ENCODE measurements at places on chromosomes 4 and X.

GRCh38 chr4:151530783-151531182 is 121.8 kb downstream of the FHIP1A start:
- DNase-seq = peak; percentile 3

GRCh38 chr4:66575008-66575696 is 904.9 kb upstream of the EPHA5 start:
- DNase-seq = no peak

- peak; percentile 91 for DNase-seq
Observed at GRCh38 chrX:78650906-78651437, 8.2 kb downstream of the RTL3 start.

DNA sequence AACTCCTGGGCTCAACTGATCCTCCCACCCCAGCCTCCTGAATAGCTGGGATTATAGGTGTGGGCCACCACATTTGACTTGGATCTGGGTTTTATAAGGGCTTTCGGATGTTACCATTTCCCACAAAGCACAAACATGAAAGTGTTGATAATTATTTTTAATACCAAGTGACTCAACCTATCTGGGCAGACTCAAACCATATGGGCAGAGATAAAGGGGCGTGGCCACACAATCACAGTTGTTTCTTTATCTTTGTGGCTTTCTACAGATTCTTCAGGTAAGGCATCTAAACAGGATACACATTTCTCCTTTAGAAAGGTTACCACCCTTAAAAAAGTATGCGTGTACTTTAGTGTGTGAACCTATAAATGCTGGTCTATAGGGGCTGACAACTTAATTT is 122.5 kb downstream of the ZNF827 start:
- DNase-seq = no peak

GRCh38 chrX:56995271-56995994 is at the start of gene SPIN3:
Gene SPIN3 (minus strand): TSS chrX:56995541. CDS start chrX:56994947, 594 bp downstream.
- peak; percentile 82 for DNase-seq

DNA sequence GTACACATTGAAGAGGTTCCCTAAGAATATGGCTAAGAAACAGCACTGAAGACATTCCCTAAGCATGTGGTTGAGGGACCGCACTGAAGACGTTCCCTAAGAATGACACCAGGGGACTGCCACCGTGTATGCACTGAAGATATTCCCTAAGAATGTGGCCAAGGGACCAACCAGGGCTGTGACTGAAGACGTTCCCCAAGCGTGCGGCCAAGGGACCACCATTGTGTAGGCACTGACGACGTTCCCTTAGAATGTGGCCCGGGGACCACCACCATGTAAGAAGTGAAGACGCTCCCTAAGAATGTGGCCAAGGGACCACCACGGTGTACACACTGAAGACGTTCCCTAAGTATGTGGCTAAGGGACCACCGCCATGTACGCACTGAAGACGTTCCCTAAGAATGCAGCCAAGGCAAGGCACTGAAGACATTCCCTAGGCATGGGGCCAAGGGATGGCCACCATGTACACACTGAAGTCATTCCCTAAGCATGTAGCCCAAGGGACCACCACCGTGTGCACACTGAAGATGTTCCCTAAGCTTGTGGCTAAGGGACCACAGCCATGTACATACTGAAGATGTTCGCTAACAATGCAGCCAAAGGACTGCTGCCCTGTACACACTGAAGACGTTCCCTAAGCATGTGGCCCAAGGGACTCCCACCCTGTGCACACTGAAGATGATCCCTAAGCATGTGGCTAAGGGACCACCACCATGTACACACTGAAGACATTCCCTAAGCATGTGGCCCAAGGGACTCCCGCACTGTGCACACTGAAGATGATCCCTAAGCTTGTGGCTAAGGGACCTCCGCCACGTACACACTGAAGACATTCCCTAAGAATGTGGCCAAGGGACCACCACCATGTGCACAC is 22.0 kb downstream of the DHRSX start:
- DNase-seq = no peak

GRCh38 chr4:56737666-56738065 is 56.6 kb upstream of the HOPX start:
- DNase-seq = no peak

GRCh38 chr4:144685911-144686310 is 40.0 kb downstream of the HHIP start:
- no peak for DNase-seq

GRCh38 chr4:107497054-107497453 is 223.0 kb downstream of the PAPSS1 start:
- no peak for DNase-seq

GRCh38 chr4:144499777-144500176 is 146.2 kb upstream of the HHIP start:
- no peak for DNase-seq

DNA sequence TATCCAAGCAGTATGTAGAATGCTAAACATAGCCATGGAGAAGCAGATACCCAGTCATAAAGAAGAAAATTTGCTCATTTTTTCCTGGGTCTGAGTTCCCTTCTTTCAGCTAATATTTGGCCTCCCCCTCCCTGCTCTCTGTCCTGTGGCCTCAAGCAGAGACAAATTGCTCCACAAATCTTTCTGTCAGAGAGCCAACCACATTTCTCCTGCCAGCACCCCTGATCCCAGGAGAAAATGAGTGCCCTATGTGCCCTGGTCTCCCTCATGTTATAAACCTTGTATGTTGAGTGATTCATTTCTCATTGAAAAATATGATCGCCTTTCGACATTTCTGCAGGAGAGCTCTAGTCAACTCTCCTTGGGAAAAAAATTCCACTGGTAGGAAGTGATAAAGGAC is 82.0 kb downstream of the TMEM156 start:
- no peak for DNase-seq

- DNase-seq = no peak
Observed at GRCh38 chr4:147139455-147140198, 194.0 kb upstream of the TTC29 start.

- no peak for DNase-seq
Observed at GRCh38 chrX:115178473-115178872, 10.7 kb upstream of the RBMXL3 start.

DNA sequence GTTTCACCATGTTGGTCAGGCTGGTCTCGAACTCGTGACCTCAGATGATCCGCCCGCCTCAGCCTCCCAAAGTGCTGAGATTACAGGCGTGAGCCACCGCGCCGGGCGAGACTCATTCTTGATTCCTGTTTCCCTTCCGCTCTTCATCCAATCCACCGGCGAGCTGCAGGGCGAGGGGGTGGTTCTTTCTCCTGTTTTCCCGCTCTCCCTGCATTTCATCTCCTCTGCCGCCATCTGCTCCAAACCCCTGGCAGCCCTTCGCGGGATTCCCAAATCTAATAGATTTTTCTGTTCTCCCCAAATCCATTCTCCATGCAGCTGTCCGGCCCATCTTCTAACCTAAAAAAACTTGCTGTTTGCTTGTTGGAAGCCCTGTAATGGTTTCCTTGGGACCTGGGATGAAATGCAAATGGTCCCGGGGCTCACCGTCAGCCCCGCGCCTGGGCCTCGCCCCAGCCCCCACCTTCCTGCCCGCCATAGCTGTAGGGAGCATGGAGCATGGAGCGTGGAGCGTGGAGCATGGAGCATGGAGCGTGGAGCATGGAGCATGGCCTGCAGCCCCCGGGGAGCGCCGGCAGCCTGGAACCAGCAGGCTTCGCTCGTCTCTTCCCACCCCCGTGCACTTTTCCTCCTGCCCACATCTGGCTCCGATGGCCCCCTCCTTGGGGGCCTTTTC is 1.1 kb downstream of the ZFP42 start:
- DNase-seq = no peak

All from NB4 (cell line).